Smooth muscle cell of the brain vasculature (primary cell): ENCODE measurements at places on chromosomes 16 and 17.

DNA sequence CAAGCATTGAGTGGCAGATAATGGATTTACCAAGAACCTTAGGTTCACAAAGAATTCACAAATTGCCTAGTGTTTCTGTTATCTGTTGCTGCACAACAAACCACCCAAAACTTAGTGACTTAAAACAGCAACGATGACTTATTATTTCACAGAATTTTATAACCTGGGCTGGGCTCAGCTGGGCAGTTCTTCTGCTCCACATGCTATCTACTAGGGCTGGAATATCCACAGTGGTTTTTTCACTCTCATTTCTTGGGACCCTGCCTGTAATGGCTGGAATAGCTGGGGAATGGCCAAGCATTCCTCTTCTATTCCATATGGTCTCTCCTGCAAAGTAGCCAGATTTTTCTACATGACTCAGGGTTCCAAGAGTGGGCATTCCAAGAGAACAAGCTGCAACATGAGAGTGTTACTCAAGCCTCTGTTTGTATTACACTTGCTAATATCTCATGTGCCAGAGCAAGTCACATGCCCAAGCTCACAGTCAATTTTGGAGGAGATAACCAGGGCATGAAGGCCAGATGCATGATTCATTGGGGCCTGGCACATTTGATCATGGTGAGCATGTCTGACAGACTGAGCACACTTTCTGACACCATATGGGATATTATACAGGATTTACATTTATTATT, 4.9 kb upstream of the PSMD7 start:
- DNase-seq: no peak

GRCh38 chr16:71367241-71367976, 8.9 kb downstream of the CALB2 start:
- no peak for DNase-seq

- DNase-seq: no peak
Observed at GRCh38 chr16:52537516-52537915, 9.4 kb downstream of the TOX3 start.

- DNase-seq: no peak
Observed at GRCh38 chr17:54864636-54865356, 35.9 kb upstream of the TOM1L1 start.

DNA sequence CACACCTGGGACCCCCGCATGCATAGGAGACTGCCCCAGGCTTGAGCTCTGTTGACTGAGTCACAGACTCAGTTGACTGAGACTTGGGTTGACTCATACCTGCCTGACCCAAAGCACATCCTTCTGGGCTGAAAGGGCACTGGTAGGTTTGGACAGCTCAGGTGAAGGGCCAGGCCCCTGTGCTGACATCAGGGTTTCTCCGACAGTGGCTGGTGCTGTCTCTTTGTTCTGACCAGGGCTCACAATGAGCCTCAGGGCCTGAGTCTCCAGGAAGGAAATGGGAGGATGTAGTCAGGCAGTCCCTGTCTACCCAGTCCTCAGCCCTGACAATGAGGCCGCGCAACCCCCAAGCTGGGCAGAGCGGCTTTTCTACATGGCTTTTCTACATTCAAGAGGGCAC, 6.5 kb downstream of the SPNS2 start:
- no peak for DNase-seq

GRCh38 chr17:66567234-66568170, 265.1 kb downstream of the PRKCA start:
- DNase-seq: peak; percentile 46
